ENCODE measurements at places on chromosomes 13 and 19.

DNA sequence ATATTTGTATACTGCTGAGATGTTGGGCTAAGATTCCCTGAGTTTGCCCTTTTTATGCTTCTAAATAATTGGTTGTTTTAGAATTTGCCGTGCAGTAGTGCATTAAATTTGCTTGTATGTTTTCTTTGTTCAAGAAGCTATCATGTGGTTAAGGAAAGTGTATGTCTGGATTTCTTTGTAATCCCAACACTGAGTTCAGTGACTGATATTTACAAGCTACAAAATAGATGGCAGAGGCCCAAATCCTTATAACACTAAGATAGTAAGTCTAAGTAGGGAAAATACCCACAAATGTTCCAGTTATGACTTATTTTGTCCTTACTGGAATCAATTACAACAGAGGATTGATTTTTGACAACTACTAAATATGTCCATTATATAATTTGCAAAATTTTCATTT is 435.0 kb upstream of the KLF12 start:
- DNase-seq, result no peak

GRCh38 chr19:6868351-6868750 is 19.0 kb upstream of the ADGRE1 start:
- no peak for DNase-seq

- peak; percentile 66 for DNase-seq
Observed at GRCh38 chr19:14073925-14074838, 1.6 kb downstream of the MISP3 start.

DNA sequence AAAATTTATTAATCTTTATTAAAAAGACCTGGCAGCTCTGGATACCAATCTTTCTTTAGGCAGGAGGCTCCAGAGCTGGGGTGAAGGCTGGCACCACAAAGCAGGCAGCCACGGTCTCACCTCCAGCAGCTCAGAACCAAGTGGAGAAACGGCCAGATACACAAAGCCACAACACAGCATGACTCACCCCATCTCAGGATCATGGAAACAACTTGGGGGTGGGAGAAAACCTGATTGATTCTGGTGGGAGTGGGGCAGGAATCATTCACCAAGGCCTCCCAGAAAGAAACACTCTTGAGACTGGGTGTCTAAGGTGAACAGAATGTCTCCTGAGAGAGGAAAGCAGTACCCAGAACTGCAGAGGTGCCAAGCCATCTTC is 64.2 kb downstream of the CRYL1 start:
- DNase-seq, result no peak

DNA sequence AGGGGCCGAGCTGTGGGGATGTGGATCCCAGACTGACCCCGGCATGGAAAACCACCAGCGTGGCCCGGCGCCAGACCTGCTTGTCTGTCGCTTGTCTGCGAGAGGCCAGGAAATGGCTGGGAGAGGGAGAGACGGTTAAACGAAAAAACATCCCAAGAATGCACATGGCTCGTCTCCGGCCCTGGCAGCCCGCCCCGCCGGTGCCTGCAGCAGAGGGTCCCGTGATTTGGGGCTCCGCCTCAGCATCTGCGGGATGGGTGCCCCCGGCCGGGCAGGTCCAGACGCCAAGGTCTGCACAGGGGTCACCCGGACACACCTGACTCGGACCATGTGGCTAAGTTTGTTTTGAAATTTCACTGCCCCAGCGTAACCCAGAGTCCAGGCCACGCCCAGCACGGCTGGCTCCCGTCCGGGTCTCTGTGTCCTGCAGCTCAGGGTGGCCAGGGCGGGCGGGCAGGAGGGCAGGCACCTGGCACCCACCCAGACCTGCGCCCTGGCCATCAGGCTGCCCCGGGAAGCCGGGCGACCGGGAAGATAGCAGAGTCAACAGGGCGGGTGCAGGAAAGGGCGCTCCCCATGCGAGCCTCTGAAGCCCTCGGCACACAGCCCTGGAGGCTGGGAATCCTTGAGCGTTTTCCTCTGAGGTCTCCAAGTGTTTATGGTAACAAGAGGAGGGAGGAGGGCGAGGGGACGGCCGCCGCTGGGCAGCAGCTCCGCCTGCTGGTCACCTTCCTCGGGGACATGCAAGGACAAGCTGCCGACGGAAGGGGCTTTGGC is 103.2 kb downstream of the GADD45B start:
- peak; percentile 94 for DNase-seq

Data from retina (tissue), 1 donor.